Left ventricle myocardium inferior (tissue), 1 donor: ENCODE measurements at places on chromosomes 13 and 19. TPM values are rescaled to one million over a fixed set of nuclear protein-coding genes. Genes with fewer than 3 reads are reported as not detected.
A peak's percentile ranks its signal among the peaks of the same experiment; 100 is the strongest.

Gene KLHL1
- total RNA-seq: not detected

Gene KLK14
- 1.6 TPM for total RNA-seq

Gene ZNF573
- 9.8 TPM for total RNA-seq

Gene CEACAM4
- total RNA-seq: 0.25 TPM

Gene PRR22
- 1.1 TPM for total RNA-seq

Gene SHANK1
- total RNA-seq: 0.25 TPM

GRCh38 chr13:59332966-59333365, 830.8 kb downstream of the DIAPH3 start:
- H3K36me3 ChIP-seq: no peaks in the 10 kb centered on the region
- H3K27me3 ChIP-seq: no peaks in the 10 kb centered on the region
- H3K27ac ChIP-seq: no peak overlapping the region
- H3K4me1 ChIP-seq: peaks cover 15% of the 10 kb centered on the region

GRCh38 chr13:80337288-80338081, 3.4 kb downstream of the SPRY2 start:
- H3K27ac ChIP-seq: peak overlapping the region; percentile 96
- H3K4me1 ChIP-seq: peaks cover 73% of the 10 kb centered on the region

- no peak for DNase-seq
- H3K27me3 ChIP-seq: peaks cover 53% of the 10 kb centered on the region
- H3K4me1 ChIP-seq: no peaks in the 10 kb centered on the region
- no peak overlapping the region for H3K4me3 ChIP-seq
- H3K27ac ChIP-seq: no peak overlapping the region
These were observed 105.1 kb downstream of the UQCRFS1 start for GRCh38 chr19:29107831-29108230.

- H3K27ac ChIP-seq: peak overlapping the region; percentile 71
- no peaks in the 10 kb centered on the region for H3K27me3 ChIP-seq
- H3K4me1 ChIP-seq: peaks cover 58% of the 10 kb centered on the region
- peak overlapping the region; percentile 31 for H3K4me3 ChIP-seq
- H3K36me3 ChIP-seq: peaks cover 23% of the 10 kb centered on the region
- peak; percentile 63 for DNase-seq
These were observed 15.9 kb downstream of the ZNF787 start for GRCh38 chr19:56105090-56105701.

DNA sequence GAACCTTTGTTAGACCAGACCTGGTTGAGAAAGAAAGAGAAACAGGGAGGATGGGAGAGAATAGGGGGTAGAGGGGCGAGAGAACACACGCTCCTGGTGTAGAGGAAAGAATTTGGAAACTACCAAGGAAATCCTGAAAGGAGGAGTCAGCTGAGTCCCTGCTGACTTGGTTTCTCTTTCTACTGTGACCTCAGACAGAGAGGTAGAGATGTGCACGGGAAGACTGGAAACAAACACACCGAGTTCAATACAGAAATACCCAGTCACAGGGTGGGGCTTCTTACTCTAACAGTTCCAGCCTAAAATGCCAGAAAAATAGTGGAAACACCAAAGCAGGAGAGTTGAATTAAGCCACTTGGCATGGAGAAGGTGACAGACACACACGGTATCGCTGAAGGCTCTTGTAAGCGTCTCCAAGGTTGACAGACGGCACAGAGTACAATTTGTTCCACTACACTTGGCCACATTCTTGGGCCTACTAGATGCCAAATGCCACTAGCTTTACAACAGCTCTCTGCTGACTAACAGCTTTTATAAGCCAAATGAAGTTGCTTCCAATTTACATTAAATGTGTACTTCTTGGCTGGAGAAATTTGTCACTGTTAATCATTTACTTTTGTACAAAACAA, 28.1 kb downstream of the LATS2 start:
- no peaks in the 10 kb centered on the region for H3K27me3 ChIP-seq
- H3K4me3 ChIP-seq: peak overlapping the region; percentile 43
- no peak for DNase-seq
- no peaks in the 10 kb centered on the region for H3K36me3 ChIP-seq
- peak overlapping the region; percentile 89 for H3K27ac ChIP-seq
- peaks cover 80% of the 10 kb centered on the region for H3K4me1 ChIP-seq

DNA sequence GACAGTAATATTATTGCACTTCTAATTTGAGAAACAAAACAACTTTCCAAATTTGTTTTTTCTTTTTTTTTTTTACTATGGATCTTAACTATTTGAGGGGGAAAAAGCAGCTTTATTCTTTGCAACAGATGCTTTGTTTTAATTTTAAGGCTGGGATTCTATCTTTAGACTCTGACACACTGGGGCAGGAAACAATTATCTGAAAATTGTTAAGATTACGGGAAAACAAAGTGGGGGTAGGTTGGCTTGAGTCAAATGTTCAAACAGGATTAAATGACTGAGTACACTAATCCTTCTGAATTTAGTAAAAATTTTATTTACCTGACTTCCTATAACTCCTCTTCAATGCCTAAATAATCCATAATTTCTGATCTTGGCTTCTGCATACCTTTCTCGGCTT, 543.2 kb downstream of the SLITRK6 start:
- H3K4me1 ChIP-seq: no peaks in the 10 kb centered on the region
- H3K36me3 ChIP-seq: no peaks in the 10 kb centered on the region
- H3K27me3 ChIP-seq: no peaks in the 10 kb centered on the region
- no peak overlapping the region for H3K4me3 ChIP-seq
- DNase-seq: no peak
- H3K27ac ChIP-seq: no peak overlapping the region

- peaks cover 65% of the 10 kb centered on the region for H3K4me1 ChIP-seq
- no peak overlapping the region for H3K4me3 ChIP-seq
- peaks cover 6% of the 10 kb centered on the region for H3K36me3 ChIP-seq
- no peaks in the 10 kb centered on the region for H3K27me3 ChIP-seq
- DNase-seq: no peak
These were observed 9.8 kb downstream of the FZR1 start for GRCh38 chr19:3515891-3516422.

DNA sequence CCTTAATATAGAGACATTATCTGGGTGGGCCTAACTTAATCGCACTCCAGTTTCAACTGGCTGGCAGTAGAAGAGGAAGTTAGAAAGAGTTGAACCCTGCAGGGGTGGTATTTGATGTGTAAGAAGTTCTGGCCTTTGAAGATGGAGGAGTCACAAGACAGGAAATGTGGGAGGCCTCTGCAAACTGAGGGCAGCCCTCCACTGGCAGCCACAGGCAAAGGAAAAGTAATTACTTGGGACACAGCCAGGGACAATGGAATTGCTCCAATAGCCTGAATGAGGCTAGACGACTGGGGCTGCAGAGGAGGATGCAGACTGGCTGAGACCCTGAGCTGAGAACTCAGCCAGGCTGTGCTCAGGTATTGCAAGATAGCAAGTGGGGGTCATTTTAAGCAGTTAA, 703.3 kb upstream of the ARGLU1 start:
- H3K27me3 ChIP-seq: no peaks in the 10 kb centered on the region
- no peak overlapping the region for H3K4me3 ChIP-seq
- H3K36me3 ChIP-seq: no peaks in the 10 kb centered on the region
- no peak overlapping the region for H3K27ac ChIP-seq
- no peaks in the 10 kb centered on the region for H3K4me1 ChIP-seq

DNA sequence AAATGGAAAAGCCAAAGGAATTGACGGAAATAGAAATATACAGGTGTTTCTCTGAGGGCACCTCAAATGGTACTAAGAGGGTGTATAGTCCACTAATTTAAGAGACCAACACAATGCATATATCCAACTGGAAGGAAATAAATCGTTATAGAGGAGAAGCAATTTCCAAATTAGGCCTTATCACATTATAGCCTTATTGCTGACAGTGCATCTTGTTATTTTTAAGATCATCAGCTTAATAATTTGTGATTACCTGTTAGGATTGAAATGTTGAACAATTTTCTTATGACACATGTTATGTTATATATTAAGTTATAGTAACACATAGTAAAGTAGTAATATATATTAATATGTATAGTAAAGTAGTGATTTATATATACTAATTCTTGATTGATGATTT, 915.7 kb upstream of the PCDH9 start:
- H3K27ac ChIP-seq: no peak overlapping the region
- DNase-seq: no peak
- H3K27me3 ChIP-seq: no peaks in the 10 kb centered on the region
- H3K4me1 ChIP-seq: no peaks in the 10 kb centered on the region

GRCh38 chr19:8566855-8567254, 10.4 kb downstream of the MYO1F start:
- no peak overlapping the region for H3K27ac ChIP-seq
- no peak overlapping the region for H3K4me3 ChIP-seq
- no peak for DNase-seq
- no peaks in the 10 kb centered on the region for H3K27me3 ChIP-seq
- no peaks in the 10 kb centered on the region for H3K4me1 ChIP-seq

- no peaks in the 10 kb centered on the region for H3K27me3 ChIP-seq
- no peaks in the 10 kb centered on the region for H3K36me3 ChIP-seq
These were observed 102.7 kb downstream of the LMO7 start for GRCh38 chr13:75738841-75739240.

GRCh38 chr19:13400296-13400695, 106.0 kb downstream of the CACNA1A start:
- no peak overlapping the region for H3K4me3 ChIP-seq
- H3K27ac ChIP-seq: no peak overlapping the region
- H3K36me3 ChIP-seq: no peaks in the 10 kb centered on the region
- no peaks in the 10 kb centered on the region for H3K4me1 ChIP-seq
- peaks cover 18% of the 10 kb centered on the region for H3K27me3 ChIP-seq

GRCh38 chr13:20411638-20412342, 113.9 kb downstream of the CRYL1 start:
- no peak for DNase-seq
- no peaks in the 10 kb centered on the region for H3K4me1 ChIP-seq
- no peak overlapping the region for H3K27ac ChIP-seq
- no peaks in the 10 kb centered on the region for H3K27me3 ChIP-seq

- no peak overlapping the region for H3K4me3 ChIP-seq
- H3K4me1 ChIP-seq: no peaks in the 10 kb centered on the region
- H3K27me3 ChIP-seq: peaks cover 91% of the 10 kb centered on the region
- H3K36me3 ChIP-seq: no peaks in the 10 kb centered on the region
- no peak for DNase-seq
- no peak overlapping the region for H3K27ac ChIP-seq
These were observed 6.6 kb downstream of the IFNL3 start for GRCh38 chr19:39238209-39238608.

- H3K27me3 ChIP-seq: no peaks in the 10 kb centered on the region
- no peak overlapping the region for H3K27ac ChIP-seq
- peaks cover 72% of the 10 kb centered on the region for H3K36me3 ChIP-seq
- H3K4me1 ChIP-seq: peaks cover 27% of the 10 kb centered on the region
- H3K4me3 ChIP-seq: no peak overlapping the region
- no peak for DNase-seq
These were observed 22.4 kb downstream of the PRR12 start for GRCh38 chr19:49613374-49613773.

DNA sequence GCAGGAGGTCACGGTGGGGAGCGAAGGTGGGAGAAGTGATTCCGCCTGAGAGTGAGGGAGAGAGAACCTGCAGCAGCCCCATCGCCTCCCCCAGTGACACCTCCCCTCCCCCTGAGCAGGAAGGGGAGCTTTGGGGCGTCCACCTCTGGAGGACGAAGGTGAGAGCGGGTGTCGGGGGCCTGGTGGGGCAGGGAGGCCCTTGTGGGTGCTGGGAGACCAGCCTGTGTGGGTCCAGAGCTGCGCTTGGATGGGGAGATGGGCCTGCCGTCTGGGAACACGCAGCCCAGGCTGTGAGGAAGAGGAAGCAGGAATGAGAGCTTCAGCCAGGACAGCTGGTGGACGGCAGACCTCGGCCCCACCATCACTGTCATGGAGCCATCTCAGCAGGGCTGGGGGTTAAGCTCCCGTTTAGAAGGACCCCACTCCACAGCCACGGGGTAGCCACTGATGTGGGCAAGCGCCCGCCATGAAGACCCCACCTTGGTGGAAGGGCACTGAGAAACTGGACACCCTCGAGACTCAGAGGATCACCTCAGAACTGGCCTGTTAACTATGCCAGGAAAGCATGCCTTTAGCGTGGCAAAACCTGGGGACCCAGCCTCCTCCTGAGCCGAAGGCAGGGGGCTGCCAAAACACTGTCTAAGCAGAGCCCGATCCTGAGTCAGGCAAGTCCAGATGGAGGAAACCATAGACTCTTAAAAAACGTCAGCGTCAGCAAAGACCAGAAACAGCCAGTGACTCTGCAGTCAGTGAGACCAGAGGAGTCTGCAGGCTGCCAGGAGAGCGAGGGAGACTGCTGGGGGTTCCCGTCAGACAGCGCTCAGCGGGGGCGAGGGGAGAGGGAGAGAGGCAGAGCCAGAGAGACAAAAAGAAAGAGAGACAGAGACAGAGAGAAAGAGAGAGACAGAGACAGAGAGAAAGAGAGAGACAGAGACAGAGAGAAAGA, 6.4 kb upstream of the PROZ start:
- peaks cover 23% of the 10 kb centered on the region for H3K4me1 ChIP-seq
- peak overlapping the region; percentile 90 for H3K27ac ChIP-seq
- no peaks in the 10 kb centered on the region for H3K36me3 ChIP-seq
- H3K4me3 ChIP-seq: peak overlapping the region; percentile 67

DNA sequence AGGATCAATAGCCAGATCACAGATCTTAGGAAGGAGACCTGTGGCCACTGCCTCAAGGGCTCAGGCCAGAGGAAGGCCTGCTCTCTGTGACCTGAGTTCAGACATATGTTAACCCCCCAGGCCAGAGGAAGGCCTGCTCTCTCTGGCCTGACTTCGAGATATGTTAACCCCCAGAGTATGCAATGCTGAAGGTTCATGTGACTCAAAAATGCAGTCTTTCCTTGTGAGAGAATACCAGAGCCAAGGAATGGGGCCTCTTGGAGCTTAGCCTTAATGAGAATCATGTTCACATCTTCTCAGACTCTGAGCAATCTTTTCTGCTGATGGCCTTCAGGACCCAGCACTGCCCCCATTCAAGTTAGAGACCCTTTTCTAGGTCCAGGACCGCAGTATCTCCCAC, 36.7 kb downstream of the MBNL2 start:
- peaks cover 100% of the 10 kb centered on the region for H3K4me1 ChIP-seq
- DNase-seq: no peak
- H3K27ac ChIP-seq: peak overlapping the region; percentile 84
- H3K36me3 ChIP-seq: no peaks in the 10 kb centered on the region
- no peaks in the 10 kb centered on the region for H3K27me3 ChIP-seq

GRCh38 chr13:19324325-19324724, 142.7 kb upstream of the TUBA3C start:
- H3K27me3 ChIP-seq: no peaks in the 10 kb centered on the region
- no peaks in the 10 kb centered on the region for H3K36me3 ChIP-seq
- H3K4me1 ChIP-seq: no peaks in the 10 kb centered on the region
- H3K27ac ChIP-seq: no peak overlapping the region

- no peak overlapping the region for H3K27ac ChIP-seq
- peaks cover 39% of the 10 kb centered on the region for H3K27me3 ChIP-seq
- no peaks in the 10 kb centered on the region for H3K36me3 ChIP-seq
- no peak overlapping the region for H3K4me3 ChIP-seq
- DNase-seq: no peak
- H3K4me1 ChIP-seq: no peaks in the 10 kb centered on the region
These were observed 205.0 kb downstream of the TSHZ3 start for GRCh38 chr19:31144075-31144870.

- H3K4me3 ChIP-seq: peak overlapping the region; percentile 42
- peak overlapping the region; percentile 81 for H3K27ac ChIP-seq
- no peaks in the 10 kb centered on the region for H3K36me3 ChIP-seq
- peaks cover 19% of the 10 kb centered on the region for H3K4me1 ChIP-seq
- no peak for DNase-seq
- H3K27me3 ChIP-seq: peaks cover 83% of the 10 kb centered on the region
These were observed 25.4 kb upstream of the GPR12 start for GRCh38 chr13:26785838-26786630.

- no peak overlapping the region for H3K27ac ChIP-seq
- H3K36me3 ChIP-seq: peaks cover 5% of the 10 kb centered on the region
- DNase-seq: no peak
- peaks cover 37% of the 10 kb centered on the region for H3K4me1 ChIP-seq
- H3K27me3 ChIP-seq: no peaks in the 10 kb centered on the region
These were observed 2.4 kb upstream of the CHAMP1 start for GRCh38 chr13:114311908-114312307.

- peak overlapping the region; percentile 75 for H3K4me3 ChIP-seq
- H3K27ac ChIP-seq: peak overlapping the region; percentile 100
- DNase-seq: no peak
- H3K36me3 ChIP-seq: peaks cover 50% of the 10 kb centered on the region
These were observed 9.7 kb downstream of the MIDN start for GRCh38 chr19:1258163-1258492.
